ENCODE measurements at places on chromosomes 6 and 20.

DNA sequence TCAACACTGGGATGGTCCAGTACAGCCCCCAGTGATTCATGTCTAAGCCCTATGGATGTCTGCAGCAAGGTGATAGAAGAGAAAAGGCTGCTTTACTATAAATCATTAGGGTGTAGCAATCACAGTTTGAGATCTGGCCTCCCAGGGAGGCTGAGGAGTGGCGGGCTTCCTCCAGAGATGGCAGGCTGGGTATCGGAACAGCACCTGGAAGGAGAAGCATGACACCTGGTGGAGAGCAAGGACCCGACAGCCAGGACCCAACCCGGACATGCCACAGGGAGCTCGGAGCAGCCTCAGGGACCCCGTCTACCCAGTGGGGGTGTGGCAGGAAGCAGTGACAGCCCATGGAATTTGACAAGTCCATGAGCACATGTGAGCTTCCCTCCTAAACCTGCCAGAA, 114.8 kb upstream of the CD93 start:
- DNase-seq = no peak

DNA sequence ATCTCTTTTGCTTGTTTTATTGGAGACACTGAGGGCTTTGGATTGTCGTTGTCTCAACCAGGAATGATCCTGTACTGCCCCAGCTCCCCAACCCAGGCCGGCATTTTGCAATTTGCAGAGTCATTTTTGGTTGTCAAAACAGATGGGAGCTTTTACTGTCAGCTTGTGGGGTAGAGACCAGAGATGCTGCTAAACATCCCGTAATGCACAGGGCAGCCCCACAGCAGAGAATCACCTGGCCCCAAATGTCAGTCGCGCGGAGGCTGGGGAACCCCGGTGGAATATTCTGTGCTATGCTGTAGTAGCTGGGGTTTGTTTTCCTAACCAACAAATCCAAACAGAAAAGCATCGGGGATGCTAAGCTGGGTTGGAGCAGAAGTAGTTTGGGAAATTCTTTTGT, 99.7 kb downstream of the TSHZ2 start:
- DNase-seq = no peak

- DNase-seq = no peak
These were observed 5.1 kb downstream of the VNN1 start for GRCh38 chr6:132708771-132709170.

DNA sequence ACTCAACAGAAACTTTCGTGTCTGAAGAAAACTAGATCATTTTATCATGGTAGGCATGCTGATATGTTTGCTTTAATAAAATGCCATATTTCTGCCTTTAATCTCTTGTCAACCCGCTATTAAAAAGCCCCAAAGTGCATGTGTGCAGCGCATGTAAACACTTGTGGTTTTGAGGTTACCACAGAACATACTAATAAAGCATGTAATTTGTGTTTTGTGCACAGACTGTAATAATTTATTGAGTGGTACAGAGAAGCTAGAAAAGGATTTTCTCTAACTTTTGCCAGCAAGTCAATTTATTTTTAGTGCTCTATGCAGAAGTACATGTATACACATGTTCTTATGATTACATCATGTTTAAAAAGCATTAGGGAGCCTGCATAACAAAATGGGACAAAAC, 349.9 kb upstream of the SLC35B3 start:
- DNase-seq = no peak

GRCh38 chr6:5936140-5936539, 70.6 kb downstream of the NRN1 start:
- no peak for DNase-seq

DNA sequence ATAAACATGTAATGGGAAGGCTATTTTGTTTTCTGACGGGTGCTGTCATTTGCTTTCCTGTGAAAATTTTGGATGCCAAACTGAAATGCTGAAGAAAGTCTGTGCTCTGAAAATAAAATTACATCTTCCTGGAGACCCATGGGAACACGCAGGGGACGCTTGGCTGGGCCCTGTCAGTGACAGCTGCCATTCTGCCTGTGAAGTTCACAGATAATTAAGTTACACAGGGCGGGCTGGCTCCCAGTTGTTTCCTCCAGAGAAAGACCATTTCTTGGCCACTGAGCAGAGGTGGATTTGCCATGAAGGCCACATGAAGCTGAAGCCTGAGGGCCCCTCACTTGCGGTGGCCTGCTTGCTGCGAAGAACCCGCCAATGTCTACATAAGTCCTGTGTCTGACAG, 93.5 kb downstream of the TMEM170B start:
- no peak for DNase-seq

- no peak for DNase-seq
These were observed 1.3 kb downstream of the EPPIN start for GRCh38 chr20:45545754-45546453.

DNA sequence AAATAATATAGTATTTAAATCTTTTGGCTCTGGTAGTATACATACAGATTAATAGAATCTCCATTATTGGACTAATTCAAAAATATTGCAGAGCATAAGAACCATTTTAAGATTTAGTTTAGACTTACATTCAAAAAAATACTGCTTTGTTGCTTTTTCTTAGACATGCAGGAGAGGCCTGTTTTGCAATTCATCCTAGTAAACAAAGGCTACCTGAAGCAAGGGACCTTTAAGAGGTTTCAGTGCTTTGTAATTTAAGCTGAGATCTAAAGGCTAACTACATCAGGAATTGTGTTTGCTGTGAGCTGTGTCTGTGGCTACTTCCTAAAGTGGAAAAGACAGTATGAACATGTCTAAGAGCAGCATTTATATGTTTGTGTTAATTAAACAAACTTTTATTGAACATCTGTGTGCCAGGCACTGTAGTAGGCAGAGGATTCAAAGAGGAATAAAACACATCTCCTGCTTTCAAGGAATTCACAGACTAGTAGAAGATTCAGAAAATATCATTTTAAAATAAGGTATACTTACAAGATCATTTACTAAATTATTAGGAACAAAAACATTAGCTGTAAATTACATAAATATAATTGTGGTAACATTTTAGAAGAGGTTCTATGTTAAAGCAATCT, 29.1 kb upstream of the CALHM6 start:
- no peak for DNase-seq

DNA sequence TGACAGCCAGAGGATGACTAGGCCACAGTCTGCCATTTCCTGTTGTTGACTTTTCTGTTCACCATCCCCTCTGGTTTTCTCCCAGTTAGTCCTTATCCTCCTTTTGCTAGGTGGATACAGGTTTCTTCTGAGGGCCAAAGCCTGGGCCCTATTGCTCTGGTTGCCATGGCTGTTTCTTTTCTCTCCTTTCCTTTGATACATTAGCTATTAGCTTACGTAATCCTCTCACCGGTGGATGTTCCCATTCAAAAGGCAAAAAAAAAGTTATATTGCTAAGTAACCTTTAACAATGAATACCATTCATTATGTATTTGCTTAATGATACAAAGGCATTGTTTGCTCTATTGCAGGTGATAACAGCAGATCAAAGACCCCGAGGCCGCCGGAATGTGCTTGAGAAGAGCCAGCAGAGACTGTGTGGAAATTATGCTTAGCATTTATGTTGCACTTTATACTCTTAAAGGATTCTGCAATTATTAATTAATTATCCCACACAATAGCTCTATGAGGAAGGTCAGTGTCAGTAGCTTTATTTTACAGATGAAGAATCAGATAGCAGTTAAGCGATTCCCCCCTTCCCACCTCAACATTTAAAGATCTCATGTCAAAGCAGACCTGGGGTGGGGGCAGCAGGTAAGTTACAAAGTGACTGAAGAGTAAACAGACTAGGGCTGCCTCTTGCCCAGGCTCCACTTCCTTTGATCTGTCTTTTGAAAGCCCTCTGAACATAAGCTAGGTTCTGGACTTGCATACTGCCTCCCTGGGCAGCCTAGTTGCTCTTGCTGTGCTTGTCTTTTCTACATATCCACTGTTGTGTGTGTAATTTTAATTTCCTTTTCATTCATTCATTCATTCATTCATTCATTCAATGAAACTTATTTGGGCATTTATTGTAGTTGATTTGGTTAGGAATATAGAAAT, 14.5 kb upstream of the TFB1M start:
- no peak for DNase-seq

- DNase-seq = no peak
These were observed 54.2 kb downstream of the RAB44 start for GRCh38 chr6:36751833-36752186.

DNA sequence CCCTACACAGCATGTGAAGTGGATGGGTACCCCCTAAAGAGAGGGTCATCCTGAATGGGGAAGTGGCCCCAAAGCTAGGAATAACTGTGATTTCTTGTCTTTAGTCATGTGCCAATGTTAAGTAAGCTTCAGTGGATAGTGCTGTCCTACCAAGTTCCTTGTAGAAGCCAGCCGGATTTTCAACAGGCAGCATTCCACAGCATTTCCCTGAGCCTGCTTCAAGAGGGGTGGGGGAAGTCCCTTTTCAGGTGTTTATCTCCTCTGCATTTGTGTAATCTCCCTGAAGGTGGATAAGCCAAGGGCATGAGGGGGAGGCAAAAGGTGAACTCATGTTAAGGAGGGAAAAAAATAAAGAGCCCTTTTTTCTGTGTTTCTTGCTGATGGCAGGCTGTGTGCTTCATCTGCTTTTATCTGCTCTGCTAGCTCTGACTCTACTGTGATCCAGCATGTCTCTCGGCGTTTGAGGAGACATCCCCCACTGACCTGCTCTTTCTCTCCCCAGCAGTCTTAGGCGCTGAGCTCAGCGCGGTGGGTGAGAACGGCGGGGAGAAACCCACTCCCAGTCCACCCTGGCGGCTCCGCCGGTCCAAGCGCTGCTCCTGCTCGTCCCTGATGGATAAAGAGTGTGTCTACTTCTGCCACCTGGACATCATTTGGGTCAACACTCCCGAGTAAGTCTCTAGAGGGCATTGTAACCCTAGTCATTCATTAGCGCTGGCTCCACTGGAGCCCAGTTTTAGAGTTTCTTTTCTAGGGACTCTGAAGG, 1.9 kb downstream of the EDN1 start:
- no peak for DNase-seq

DNA sequence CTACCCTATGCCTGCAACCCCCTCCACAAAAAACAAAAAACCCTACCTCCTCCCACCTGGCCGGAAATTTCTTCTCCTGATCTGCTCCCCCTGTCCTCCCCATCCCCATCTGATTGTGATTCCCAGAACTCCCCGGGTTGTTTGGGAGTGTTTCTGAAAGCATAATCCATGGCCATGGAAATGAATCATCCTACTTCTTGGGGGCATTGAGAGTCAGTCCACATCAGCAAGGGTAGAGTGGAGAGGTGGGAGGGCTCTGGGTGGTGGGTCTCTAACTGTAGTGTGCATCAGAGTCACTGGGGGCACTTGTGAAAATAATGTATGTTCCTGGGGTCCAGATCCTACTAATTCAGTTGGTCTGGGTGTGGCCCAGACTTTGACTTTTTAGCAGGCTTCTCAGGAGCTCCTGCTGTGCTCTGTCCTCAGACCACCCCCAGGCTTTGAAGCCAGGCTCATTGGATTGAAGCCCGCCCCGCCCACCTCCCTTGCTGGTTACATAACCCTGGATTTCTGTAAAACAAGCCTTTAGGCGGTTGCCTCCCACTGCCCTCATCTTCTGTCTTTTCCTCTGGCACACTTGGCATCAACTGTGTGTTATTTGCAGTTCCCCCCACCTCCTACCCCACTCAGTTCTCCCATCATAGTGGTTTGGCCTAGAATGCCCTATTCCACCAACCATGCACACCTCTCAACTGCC, 10.5 kb downstream of the PIGT start:
- DNase-seq = no peak

GRCh38 chr6:157215717-157216116, 107.6 kb downstream of the TMEM242 start:
- DNase-seq = no peak

DNA sequence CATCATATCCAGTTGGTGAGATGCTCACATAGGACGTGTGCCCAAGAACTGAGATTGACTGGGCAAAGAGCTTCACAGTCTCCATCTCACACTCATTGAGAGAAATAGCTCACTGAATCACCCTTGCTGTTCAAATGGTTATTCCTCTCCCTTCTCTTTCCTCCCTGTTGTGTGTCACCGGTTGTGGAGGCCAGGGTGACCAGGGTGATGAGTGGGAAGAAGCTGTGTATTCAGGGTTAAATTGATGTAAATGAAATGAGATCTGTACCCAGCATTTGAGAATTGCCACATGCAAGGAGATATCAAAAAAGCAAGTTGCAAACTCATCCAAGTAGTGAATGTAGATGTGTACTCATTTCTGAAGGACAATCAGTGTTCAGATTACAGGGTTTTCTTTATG, 36.6 kb upstream of the VAPB start:
- DNase-seq = no peak

- DNase-seq = no peak
These were observed 55.1 kb downstream of the ARID1B start for GRCh38 chr6:156832231-156832647.

DNA sequence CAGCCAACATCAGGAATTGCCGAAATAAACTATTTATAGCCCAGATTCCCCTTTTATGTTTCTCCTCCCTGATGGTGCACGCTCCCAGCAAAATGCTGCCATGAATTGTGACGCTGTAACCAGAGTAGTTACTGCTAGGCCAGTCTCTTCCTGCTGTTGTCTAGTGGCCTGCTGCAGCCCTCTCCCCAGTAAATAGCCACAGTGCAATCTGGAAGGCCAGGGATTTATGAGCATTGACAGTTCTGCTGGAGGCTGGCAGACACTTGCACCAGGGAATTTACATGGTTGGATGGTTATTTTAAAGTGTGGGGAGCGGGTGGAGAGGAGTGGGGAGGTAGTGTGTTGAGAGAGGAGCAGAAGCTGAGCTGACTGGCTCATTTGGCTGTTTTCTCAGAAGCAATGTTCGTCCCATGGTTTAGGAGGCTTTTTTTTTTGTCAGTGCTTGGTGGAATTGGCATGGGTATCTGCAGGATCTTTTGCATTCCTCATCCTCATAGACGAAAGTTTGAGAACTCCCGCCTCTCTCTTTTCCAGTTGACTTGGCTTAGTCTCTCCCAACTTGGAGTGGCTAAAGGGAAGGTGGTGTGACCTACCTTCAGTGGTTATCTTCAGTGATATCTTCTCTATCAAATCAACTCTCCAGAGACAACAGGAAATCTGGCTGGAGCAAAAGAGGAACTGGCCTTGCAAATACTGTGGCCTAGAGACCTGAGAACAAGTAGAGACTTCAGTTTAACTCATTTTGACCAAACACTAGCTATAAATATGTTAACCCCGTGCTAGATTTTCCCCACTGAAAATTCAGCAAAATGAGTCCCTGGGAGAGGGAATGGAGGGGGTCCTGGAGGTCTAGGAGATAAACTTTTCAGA, 99.3 kb upstream of the VSTM2L start:
- no peak for DNase-seq

DNA sequence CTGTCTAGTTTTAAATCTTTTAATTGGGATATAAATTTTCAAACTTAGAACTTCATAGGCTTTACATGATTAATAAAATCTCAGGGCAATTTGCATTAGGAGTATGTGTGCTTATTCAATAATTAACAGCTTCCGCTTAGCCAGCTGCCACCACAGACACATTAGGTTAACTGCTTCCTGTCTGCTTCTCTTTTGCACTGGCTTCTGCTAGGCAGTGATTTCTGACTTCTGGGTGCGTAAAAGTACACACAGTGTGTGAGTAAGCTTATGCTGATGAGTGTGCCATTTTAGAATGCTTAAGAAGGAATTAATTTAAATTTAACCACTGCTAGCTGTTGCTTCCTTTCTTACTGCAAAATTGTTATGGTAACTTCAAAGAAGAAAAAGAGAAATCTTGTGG, 73.9 kb downstream of the F13A1 start:
- DNase-seq = no peak
